ENCODE measurements at places on chromosomes 7 and 10.
A peak's percentile ranks its signal among the peaks of the same experiment; 100 is the strongest.

- ATAC-seq, result no peak
Measured at GRCh38 chr7:41882745-41883420, 180.0 kb upstream of the INHBA start.

DNA sequence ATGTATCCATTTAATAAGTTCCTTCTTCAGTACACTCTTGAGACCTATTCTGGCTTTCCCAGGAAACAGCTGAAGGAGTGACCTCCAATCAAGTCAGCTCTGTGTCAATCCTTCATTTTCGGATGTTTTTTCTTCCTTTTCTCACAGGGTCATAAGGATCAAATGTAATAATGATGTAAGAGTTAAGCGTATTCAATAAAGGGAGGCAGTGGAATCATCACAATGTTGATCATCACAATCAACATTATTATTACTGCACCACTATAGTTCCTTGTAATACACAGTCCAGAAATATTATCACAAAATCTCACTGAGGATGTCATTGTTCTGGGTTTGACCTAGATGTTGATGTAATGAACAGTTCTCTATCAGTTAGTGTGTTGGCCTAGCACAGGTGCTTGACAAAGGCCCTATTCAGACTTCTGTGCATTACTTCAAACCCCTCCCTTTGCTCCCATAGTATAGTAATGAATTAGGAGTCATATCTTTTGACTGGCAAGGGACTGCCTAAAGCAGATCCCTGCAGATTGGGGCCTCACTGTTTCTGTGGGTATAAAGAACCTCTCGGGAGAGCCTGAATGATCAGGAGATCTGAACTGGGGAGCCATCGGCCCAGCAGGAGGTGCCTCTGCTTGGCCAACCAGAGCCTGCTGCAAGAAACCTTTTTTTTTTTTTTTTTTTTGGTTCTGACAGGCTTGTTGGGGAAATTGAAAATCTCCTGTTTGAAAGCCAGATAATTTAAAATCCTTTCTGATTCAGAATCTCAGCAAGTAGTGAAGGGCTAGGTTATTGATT, 100.6 kb downstream of the KAT6B start:
- ATAC-seq, result no peak

DNA sequence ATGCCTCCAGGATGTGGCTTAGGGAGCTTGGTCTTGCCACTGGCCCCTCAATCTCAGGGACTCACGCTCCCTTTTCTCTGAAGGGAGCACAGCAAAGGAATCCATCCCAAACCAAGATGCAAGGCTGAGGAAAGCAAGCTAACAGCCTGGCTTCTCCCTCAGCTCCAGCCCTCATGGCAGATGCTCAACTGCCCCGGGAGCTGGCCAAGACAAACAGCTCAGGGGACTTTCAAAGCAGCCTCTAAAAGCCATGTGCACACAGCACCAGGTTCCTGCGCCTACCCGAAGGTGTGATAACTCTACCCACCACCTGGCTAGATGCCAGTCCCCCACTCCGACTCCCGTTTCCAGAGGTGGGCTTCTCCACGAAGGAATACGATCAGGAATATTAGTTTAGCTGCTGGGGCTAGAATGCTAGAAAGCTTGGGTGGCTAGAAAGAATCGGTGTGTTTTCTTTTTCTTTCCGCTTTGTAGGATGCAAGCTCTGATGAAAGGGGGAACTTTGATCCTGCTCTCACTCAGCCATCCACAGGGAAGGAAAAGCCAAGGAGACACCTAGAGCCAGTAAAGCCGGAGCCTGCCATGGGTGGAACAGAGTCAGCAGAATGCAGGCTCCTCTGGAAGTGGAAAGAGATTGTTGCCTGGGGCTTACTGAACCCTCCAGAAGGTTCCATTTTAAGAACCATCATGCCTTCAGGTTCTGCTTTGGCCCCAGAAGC, 89.0 kb upstream of the FGFR2 start:
- no peak for ATAC-seq

DNA sequence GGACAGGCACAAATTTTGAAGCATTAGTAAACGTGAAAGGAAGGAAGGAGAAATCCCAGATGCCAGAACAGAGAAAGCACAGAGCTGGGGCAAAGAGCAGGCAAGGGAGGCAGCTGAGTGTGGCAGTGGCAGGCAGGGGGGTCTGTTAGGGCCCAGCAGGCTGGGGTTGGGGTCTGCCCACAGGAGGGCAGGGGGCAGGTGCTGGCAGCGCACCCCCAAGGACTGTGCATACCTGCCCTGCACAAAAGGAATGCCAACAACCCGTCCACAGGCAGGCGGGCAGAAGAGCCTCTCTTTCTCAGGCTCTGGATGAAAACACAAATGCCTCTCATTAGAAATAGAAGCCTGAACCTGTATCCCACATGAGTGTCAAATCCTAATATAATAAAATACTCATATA, 552.3 kb downstream of the PTPRN2 start:
- no peak for ATAC-seq

GRCh38 chr10:130941886-130942285, 369.6 kb downstream of the TCERG1L start:
- no peak for ATAC-seq

DNA sequence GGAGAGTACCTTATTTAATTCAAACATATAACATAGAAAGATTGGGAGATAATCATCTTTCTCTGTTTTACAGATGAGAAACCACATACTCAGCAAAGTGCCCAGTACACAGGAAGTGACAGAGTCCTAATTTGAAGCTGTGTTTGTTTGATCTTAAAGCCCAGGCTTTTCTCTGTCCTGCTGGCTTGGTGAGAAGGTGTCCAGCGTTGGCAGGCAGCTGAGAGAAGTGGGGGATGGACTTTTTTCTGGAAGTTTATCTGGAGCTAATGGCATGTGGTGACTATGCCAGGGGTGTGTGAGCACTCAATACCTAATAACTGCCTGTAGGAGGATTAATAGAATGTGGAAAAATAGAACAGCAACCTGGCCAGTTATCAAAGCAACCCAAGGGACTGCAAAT, 60.8 kb downstream of the NPSR1 start:
- ATAC-seq, result peak; percentile 57

Data from activated CD4-positive, CD25-positive, alpha-beta regulatory T cell treated with anti-CD3 and anti-CD28 coated beads, Interleukin-2, amount 50 U/mL, for 24 hours (primary cell).